ENCODE measurements at places on chromosomes 13 and 19. TPM values are rescaled to one million over a fixed set of nuclear protein-coding genes. Genes with fewer than 3 reads are reported as not detected.

The KIR2DL3 gene
- total RNA-seq, result not detected

GRCh38 chr19:49497789-49498103 lies 1.5 kb downstream of the RPS11 start:
- no peak for DNase-seq

GRCh38 chr19:19613506-19613905 lies 5.0 kb downstream of the PBX4 start:
- no peak for DNase-seq

GRCh38 chr19:30091456-30091855 lies 149.4 kb downstream of the URI1 start:
- no peak for DNase-seq

DNA sequence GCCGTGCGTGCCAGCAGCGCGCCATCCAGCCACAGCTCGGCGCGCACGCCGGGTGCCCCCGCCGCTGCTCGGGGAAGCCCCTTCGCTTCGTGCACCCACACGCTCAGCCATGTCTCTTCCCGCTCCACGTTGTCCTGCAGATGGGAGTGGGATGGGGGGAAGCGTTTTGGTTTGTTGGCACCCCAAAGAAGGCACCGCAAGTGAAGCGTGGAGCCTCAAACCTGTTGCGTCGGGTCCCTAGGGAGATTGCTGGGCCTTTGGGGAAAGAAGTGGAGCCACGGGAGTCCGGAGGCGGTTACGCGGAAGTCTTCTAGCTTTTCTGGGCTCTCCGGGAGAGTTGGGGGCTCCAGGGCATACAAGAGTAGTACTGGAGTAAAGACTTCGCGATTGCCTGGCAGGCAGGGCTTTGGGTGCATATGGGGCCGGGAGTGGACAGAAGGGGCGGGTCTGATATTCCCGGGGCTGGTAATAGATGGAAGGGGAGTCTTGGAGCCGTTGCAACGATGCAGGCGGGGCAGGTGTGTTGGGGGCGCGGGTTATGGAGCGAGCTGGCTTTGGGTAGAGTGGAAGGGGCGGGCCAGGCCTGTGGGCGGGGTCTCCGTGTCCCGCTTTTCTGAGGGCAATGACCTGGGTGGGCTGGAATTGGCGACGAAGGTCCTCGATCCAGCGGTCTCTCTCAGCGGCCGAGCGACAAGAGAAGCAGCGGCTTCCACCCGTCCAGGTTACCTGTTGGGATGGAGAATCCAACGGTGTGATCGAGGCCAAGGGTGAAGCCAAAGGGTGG lies 6.5 kb downstream of the RASAL3 start:
- no peak for DNase-seq

- DNase-seq, result no peak
Observed at GRCh38 chr13:42106998-42107397, 58.5 kb downstream of the DGKH start.

DNA sequence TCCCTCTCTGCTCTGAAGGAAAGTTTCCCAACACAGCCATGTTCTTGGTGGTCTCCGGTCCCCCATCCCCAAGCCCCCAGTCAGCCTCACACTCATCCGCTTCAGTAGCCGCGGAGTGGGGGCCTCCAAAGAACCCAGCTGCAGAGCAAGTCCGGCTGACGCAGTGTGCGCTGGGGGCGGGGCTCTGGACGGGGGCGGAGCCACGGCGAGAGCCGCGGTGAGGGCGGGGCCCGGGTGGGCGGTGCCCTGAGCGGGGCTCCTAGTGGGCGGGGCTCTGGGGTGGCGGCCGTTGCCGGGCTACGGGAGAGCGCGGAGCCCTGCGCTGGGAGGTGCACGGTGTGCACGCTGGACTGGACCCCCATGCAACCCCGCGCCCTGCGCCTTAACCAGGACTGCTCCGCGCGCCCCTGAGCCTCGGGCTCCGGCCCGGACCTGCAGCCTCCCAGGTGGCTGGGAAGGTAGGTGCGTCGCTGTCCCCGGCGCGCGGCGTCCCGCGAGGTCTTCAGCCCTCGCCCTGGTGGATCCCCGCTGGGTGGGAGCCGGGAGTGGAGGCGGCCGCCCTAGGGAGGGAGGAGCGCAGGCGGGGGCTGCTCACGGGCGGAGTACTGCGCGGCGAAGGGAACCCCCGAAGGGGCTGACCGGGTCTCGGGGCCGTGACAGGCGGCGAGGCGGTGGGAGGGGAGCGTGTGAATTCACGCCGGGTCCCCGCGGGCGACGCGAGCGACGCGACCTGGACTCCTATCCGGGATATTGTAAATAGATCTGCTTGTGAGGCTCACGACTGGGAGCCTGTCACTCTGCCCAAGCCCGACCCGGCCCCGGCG lies 9.1 kb downstream of the TNFRSF19 start:
- peak; percentile 95 for DNase-seq

GRCh38 chr19:4518345-4519171 lies at the start of gene PLIN4:
TSS of gene PLIN4 (minus strand) at chr19:4518486. CDS start at chr19:4518272, 214 bp downstream.
- DNase-seq, result no peak

The KLK1 gene
- total RNA-seq, result 2.7 TPM

DNA sequence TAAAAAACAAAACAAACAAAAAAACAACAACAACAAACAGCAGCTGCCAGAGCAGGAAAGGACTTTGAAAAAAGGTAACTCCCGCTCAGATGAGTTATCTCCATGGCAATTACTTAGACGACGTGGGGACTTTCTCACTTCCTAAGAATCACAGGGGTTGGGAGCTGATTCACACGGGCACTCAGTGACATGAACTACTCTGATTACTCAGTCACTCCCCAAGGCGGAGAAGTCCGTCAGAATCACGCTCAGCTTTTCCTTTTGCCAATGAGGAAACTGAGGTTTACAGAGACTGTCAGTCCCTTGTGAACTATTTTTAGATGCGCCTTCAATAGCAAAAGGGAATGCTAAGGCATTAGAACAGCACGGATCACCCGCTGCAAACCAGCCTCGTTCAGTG lies 32.3 kb upstream of the MATK start:
- DNase-seq, result no peak

DNA sequence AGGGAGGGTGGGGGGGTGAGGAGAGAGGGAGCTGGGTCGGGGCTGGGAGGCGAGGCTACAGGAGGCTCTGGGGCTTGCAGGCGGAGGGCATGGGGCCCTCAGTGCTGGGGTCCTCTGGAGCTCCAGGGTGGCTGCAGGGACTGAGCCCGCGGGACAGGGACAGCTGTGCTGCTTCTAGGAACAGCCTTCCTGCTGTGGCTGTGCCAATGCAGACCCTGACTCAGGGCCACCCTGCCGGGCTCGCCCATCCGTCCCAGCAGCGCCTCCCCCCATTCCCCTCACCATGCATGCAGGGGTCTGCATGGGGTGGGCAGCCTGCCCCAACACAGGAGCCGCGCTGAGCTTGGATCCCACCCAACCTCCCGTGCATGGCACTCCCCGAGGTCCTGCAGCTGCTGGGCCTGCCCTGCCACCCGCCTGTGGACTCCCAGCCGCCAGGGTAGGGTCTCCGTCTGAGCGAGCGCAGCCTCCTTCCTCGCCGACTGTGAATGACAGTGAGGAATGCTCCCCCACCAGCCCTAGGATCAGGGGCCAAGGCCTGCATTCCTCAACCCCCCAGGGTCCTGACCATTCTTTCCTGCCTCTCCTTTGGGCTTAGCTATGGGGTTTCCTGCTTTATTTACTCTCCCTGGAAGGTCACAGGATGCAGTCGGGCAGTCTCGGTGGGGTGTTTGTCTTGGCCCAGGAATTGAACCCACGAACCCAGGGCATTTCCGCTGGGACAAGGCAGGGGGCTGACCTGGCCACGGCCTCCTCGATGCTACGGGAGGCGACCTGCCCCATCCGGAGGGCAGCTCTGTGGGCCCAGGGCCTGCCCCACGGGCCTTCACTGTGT lies 23.4 kb downstream of the CEBPG start:
- DNase-seq, result peak; percentile 21

- DNase-seq, result no peak
Observed at GRCh38 chr19:15113245-15114152, 6.3 kb downstream of the SYDE1 start.

DNA sequence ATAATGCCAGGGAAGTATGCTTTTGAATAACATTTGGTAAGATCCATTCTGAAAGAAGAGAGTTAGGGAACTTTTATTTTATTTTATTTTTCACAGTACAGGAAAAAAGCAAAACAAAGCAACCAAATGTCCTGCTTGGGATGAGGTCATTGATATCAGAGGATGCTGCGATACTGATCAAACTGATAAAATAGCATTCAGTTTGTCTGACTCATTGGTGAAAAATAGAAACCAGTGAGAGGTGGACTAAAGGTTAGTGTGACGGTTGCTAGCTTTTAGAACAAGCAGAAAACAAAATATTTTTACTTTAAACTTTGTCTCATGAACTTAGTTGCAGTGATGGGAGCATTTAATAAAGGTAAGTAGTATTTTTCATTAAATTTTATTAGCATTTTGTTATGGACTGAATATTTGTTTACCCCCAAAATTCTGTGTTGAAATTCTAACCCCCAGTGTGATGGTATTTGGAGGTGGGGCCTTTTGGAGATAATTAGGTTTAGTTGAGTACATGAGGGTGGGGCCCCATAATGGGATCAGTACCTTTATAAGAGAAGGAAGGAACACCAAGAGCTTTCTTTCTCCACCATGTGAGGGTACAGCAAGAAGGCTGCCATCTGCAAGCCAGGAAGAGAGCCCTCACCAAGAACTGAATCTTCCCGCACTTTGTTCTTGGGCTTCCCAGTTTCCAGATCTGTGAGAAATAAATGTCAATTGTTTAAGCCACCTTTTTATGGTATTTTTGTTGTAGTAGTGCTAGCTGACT lies 37.3 kb downstream of the ITGBL1 start:
- DNase-seq, result no peak

The ZNF99 gene
- total RNA-seq, result not detected

The SLC15A1 gene
- total RNA-seq, result not detected

GRCh38 chr13:22893777-22894176 lies 287.0 kb upstream of the SGCG start:
- no peak for DNase-seq

DNA sequence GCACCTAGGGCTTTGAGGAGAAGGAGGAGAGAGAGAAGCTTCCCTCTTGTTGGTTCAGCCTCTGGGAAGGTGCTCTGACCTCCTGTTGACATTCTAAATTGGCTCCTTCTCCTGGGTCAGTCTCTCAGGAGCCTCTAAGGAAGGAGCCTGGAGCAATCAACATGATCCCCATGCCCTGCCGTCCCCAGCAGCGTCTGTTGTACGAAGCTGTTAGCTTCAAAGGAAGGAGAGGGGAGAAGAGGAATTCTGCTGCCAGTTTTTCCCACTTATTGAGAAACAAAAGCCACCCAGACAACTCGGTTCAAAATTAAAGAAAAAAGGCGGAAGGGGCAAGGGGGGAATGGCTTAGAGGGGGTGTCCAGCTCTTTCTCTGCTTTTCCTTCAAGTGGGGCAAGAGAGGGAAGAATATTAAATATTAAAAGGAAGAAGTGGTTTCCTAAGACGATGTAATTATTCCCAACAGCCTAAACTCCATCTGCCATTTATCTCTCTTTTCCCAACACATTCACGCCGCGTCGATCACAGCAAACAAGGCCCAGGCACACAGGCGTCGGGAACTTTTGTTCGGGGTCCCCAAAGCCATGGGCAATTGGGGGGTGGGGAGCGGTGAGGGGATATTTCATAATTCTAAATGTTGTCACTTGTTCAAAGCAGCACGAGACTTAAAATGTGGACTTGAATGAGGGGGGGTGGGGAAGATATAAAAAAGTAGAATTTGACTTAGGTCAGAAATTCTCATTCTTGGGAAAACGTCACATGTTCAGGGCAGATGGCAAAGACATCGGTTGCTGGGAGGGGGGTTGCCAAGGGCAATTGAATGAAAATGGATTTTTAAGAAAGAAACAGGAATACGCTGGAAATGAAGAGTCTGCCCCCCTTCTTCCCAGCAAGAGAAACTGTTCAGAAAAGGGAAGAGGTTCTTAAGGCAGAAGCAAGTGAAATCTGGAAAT lies 116.8 kb upstream of the CACNA1A start:
- DNase-seq, result no peak

The ZNF565 gene
- 4.2 TPM for total RNA-seq

DNA sequence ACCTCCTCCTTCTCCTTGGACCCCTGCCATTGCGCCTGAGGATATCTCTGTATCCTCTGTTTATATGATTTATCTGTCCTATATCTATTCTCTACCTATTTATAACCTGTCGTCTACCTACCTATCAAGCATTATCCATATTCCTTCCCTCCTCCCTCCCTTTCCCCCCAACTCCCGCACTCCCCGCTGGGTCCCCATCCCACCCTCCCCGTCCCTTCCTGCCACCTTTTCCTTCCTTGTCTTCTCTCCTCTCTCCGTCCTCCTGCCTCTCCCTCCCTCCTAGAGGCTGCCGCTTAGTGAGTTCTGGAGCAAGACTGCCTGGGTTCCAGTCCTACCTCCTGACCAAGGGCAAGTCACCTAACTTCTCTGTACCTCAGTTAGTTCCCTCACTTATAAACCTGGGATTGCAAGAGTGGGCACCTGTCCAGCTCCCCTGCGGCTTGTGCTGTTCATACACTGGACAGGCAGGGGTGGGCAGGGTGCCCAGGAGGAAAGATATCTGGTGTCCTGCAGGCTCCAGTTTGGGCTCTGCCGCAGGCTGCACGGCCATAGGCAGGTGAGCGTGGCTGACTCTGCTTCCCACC lies 16.1 kb downstream of the TTYH1 start:
- DNase-seq, result no peak

The SIX5 gene
- total RNA-seq, result 1.8 TPM

DNA sequence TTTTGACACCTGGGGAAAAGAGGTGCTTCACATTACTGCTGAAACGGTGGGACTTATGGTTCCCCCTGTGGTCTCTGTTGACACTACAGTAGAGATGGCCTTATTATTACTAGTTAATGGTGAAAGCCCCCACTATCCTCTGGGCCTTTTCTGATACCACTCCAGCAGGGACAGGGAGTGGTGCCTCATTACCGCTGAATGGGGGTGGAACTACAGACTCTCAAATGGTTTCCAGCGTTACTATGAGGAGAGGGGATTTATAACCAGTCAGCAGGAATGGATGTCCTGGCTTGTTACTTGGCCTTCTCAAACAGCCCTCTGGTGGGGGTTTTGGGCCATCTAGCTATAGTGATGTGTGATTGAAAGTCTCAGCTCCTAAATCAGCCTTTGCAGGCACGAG lies 96.7 kb upstream of the DIAPH3 start:
- DNase-seq, result no peak

- DNase-seq, result no peak
Observed at GRCh38 chr13:30639671-30640070, 22.0 kb downstream of the USPL1 start.

DNA sequence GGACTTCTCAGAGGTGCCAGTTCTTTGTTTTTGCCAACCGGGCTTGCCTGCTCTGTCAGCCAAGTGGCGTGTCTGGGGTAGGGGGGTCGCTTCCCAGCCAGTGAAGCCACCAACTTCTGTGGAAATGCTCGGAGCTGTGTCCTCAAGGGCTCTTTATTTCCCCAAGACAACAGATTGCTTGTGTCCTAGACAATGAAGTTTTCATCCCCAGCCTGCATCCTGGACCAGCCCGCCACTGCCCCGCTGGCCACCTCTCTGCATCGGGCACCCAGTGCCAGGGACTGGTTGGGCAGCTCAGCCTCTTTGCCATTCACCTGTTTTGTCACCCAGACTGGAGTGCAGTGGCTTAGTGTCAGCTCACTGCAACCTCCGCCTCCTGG lies 3.7 kb downstream of the RAB11B start:
- no peak for DNase-seq

DNA sequence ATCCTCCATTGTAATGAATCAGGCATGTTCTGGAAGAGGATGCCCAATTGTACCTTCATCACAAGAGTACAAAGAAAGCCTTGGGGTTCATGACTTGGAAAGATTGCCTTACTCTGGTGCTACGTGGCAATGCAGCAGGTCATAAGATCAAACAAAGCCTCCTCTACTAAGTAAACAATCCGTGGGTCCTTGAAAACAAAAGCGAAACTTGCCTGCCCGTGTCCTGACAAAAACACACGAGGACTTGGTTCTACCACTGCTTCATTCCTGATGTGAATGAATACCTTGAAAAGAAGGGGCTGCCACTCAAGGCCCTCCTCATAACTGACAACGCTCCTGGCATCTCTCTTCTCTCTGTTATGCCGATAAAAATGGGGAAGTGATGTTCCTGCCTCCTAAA lies 18.9 kb downstream of the ZNF563 start:
- no peak for DNase-seq

All from activated naive CD8-positive, alpha-beta T cell treated with anti-CD3 and anti-CD28 coated beads, Interleukin-2, amount 10 ng/mL, durations not matched to agents 7 days and 5 days (primary cell).